ENCODE measurements at places on chromosomes 3 and 15.

- DNase-seq = no peak
Measured at GRCh38 chr3:877001-877400, 215.8 kb upstream of the CNTN6 start.

- DNase-seq = no peak
Measured at GRCh38 chr3:42682301-42683070, 2.9 kb upstream of the KLHL40 start.

GRCh38 chr15:95486224-95486623 lies 844.3 kb upstream of the NR2F2 start:
- DNase-seq = no peak

GRCh38 chr15:38374556-38374955 lies 79.4 kb upstream of the FAM98B start:
- no peak for DNase-seq

DNA sequence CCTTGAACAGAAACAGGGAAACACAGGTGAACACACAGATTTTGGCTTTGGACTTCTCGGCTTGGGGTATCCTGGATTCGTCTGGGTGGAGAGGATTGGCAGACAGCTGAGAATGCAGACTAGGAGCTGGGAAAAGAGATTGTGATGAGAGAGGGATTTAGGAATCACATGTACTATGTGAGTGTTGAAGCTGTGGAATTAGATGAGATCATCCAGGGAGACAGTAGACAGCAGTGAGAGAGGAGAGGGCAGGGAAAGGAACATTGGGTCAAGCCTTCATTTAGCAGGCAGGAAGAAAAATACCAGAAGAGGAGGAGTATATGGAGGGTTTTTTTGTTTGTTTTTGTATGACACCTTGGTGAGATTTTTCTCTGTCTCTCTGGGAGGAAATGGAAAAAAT lies 262.1 kb upstream of the TBL1XR1 start:
- no peak for DNase-seq

DNA sequence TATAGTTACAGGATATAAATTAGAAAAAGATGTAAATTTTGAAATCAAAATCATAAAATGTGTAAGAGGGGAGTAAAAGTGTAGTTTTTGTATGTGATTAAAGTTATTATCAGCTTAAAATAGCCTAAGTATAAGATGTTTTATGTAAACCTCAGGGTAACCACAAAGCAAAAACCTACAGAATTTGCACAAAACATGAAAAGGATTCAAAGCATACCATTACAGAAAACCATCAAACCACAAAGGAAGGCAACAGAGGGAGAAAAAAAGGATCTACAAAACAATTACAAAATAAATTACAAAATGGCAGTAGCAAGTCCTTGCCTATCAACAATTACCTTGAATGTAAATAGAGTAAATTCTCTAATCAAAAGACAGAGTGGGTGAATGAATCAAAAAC lies 36.7 kb upstream of the MYLK start:
- no peak for DNase-seq

GRCh38 chr3:59456852-59457485 lies 407.1 kb upstream of the CFAP20DC start:
- no peak for DNase-seq
